ENCODE measurements at places on chromosomes 6 and 20.

- no peak for DNase-seq
Observed at GRCh38 chr20:62716198-62716940, 7.7 kb downstream of the NTSR1 start.

GRCh38 chr6:21828704-21829103 is 235.2 kb downstream of the SOX4 start:
- DNase-seq, result no peak

- DNase-seq, result no peak
Observed at GRCh38 chr6:150251566-150252186, 108.8 kb downstream of the PPP1R14C start.

GRCh38 chr20:15185913-15186312 is 848.5 kb upstream of the FLRT3 start:
- DNase-seq, result no peak

GRCh38 chr6:122825163-122825562 is 36.1 kb downstream of the SMPDL3A start:
- no peak for DNase-seq

Data from left cardiac atrium (tissue), 4 donors.